Foreskin keratinocyte (primary cell): ENCODE measurements at places on chromosomes 2 and 18. TPM values are rescaled to one million over a fixed set of nuclear protein-coding genes. Genes with fewer than 3 reads are reported as not detected.
A peak's percentile ranks its signal among the peaks of the same experiment; 100 is the strongest.

GRCh38 chr2:10590742-10591141 lies 99.0 kb downstream of the NOL10 start:
- DNase-seq = no peak

DNA sequence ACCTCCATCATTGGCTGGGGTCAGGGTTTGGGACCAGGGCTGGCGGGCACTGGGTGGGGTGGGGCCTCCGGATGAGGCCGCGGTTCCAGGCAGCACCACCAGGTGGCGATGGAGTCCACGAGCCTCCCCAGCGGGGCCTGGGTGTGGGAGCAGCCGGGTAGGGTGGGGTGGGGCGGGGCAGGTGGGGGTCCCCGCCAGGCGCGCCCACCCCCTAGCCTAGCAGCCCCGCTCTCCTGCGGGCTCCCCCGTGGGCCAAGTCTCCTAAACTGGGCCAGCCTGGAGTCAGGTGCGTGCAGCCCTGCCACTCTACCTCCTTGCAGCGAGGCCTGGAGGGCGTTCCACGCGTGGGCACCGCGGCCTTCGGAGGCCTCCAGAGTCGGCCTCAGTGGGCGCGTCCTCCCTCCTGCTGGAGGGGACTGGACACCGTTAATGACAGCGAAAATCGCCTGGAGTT lies 187.5 kb downstream of the TWIST2 start:
- no peak for DNase-seq

- no peak for DNase-seq
Measured at GRCh38 chr2:220310451-220310861, 683.0 kb downstream of the SLC4A3 start.

- no peak for DNase-seq
Measured at GRCh38 chr2:31962757-31963361, 47.9 kb downstream of the MEMO1 start.

ATP6V1B1 gene
- 0.08 TPM in 1 of 2 replicates, not detected in the other for polyA plus RNA-seq

DNA sequence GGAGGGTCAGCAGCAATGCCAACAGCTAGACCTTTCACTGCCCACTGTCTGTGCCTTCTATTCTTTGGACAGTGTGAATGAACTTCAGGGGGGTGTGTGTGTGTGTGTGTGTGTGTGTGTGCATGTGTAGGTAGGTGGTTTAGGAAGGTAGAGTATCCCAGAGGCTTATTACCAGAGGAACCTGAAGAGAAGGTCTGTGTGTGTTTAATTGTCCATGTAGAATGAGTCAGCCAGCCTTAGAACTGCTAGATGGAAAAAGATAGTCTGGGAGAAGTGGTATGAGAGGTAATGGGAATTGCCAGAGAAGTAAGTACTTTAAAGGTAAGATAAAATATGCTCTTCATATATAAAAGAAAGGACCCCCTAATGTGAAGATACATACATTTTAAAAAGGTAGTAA lies 522.2 kb downstream of the PIK3C3 start:
- no peak for DNase-seq

DNA sequence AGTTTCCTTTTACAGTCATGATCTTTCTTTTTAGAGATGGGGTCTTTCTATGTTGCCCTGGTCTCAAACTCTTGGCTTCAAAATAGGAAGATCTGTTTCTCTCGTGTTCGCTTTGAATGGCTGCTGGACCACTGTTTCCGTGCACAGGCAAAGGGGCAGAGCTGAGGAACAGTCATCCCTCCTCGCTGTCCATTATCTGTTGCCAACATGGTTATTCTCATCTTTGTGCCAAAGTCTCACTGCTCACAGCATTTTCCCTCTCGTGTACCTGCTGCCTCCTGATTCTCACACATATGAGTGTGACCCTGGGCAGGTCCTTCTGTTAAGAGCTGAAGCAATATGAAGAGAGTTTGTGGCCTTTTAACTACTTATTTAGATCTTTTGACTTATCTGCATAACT lies 28.0 kb upstream of the CCNYL1 start:
- no peak for DNase-seq

GRCh38 chr2:74778381-74779264 lies 55.3 kb upstream of the HK2 start:
- no peak for DNase-seq

LTBP1 gene
- polyA plus RNA-seq = 0.82 and 2.1 TPM in 2 replicates

DNA sequence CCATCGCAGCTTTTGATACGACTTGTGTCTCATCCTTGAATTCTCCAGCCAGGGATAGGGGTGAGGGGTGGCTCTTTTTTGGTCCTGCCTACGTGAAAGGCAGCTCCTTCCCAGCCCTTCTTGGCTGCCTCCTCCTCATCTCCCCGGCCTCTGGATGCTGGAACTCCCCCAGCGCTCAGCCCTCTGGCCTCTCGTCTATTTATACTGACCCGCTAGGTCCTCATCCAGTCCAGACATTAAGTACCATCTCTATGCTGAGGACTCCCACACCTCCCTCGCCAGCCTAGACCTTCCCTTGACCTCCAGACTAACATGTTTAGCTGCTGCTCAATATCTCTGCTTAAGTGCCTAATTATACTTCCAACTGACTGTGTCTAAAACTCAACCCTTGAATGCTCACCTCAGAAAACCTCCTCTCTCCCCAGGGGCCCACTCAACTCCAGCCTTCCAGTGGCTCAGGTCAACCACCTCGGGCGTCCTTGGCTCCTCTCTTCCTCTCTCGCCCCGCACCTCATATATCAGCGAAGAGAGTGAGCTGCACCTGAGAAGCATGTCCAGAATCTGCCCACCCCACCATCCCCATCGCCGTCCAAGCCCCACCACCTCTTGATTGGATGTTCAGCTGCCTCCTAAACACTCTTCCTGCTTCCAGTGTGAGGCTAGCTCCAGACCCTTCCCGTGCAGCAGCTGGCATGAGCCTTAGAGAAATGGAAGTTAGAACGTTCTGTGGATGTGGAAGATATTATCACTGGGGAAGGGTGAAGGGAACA lies 34.8 kb downstream of the TOGARAM2 start:
- DNase-seq = no peak

- no peak for DNase-seq
Measured at GRCh38 chr2:129702416-129703176, 276.9 kb upstream of the RAB6C start.

CCDC178 gene
- not detected in 2 replicates for polyA plus RNA-seq

GRCh38 chr2:106165029-106165428 lies 29.1 kb downstream of the UXS1 start:
- no peak for DNase-seq

- no peak for DNase-seq
Measured at GRCh38 chr2:105754994-105755393, 10.3 kb downstream of the NCK2 start.

IL37 gene
- polyA plus RNA-seq = 0.43 and 0.57 TPM in 2 replicates

DNA sequence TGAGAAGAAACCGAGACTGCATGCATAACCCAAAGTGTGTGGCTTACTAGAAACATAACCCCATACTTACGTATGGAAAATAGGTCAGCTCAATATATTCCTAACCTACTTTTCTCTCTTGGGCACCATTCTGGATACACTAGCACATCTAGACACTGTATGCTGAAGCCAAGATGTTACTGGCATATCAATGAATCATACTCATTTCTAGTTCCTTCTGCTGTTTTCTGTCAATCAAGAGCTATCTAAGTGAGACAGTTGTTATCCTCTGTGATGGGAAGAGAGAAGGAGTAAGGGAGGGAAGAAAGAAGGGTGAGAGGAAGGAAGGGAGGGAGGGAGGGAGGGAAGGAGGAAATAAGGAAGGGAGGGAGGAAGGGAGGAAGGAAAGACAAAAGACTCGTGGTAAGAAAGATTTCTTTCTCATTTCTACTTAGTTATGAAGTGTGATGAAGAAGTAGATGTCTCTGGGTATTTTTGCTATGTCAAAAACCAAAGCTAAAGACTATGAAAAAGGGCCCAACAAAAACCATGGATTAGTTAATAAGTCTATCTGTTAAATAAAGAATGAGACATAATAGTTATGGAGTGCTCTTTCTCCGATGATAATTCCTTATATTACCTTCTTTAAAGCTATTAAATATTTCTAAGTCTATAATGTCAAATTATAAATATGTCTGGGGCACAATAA lies 248.4 kb downstream of the ZNF521 start:
- DNase-seq = no peak

DNA sequence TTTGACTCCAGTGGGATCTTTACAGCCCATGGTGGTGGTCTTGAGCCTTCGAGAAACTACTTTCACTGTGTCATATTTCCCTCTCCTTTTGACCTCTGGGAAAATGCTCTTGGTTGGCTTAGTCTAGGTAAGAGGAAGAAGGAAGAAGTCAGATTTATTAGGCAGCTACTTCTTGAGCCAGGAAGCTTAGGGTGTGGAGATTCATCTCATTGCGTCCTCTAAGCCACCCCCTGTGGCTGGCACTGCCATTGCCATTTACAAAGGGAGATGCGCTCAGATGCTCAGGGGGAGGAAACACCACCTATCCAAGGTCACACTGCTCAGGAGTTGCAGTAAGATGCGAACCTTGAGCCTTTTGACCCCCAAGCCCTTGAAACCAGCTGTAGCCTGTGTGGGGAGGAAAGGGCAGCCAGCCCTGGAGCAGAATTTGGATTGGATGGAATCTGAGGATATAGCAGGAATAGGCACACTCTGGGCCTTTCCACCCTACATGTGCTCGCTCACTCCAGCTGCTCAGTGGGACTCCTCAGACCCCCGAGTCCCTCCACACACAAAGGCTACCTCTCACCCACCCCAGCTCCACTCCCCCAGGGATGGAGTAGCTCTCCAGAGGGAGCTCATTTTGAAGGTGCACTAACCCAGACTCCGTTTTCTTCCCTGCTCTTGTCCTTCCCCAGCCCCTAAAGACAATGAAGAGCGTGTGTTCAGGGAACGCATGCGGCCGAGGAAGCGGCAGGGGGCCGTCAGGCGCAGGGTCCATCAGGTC lies 321.3 kb upstream of the EPAS1 start:
- no peak for DNase-seq

DNA sequence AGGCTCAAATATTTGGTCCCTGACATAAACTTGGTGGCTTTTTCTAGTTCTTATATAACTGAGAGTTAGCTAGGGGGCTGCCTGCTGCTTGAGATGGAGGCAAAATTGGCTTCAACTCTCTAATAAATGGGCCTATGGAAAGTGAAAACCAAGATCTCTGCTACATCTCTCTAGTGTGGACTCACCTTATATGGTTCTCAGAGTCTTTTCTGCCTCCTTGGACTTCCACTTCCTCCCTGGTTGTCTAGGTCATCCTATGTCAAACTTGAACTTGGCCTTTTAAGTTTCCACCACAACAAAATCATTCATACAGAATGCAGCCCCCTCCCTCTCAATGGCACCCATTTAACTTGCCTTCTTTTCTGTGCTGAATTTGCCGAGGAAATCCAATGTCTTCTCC lies 23.9 kb upstream of the ARHGAP25 start:
- no peak for DNase-seq

POLE4 gene
- polyA plus RNA-seq = 140 and 141 TPM in 2 replicates

DNA sequence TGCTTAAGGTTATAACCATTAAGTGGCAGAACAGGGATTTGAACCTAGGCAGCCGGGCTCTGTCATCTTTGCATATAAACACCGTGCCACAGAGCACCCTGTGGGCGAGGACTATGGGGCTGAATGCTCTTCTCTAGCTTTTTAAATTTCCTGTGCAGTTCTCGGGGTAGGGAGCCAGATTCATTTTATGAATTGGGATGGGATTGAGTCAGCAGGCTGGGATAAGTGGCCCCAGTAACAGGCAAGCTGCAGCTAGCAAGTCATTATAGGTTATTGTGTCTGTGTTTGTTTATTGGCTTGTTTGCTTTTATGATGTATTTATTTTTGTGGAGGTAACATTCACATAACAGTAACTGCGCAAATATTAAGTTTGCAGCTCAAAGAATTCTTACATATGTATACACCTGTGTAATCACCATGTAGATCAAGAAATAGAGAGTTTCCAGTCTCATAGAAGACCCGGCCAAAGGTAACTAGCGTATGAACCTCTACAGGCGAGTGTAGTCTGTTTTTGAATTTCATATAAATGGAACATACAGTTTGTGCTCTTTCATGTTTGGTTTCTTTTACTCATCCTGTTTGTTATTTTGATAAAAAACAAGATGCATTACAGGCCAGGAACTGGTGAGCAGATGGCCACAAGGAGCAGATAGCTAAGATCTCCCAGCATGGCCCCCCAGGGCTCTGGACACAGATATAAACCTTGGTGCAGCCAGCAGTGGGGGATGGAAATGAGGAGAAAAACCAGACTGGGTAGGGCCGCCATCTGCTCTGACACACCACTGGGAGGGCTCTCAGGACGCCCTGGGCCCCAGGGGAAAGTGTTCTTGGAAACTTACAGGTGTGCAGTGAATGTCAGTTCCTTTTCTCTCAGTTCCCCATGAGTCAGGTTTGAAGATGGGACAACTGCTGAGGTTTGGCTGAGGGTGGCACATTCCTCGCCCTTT lies 49.2 kb upstream of the GPR155 start:
- peak; percentile 64 for DNase-seq

GRCh38 chr18:58183226-58183625 lies 139.2 kb downstream of the NEDD4L start:
- DNase-seq = no peak

DNA sequence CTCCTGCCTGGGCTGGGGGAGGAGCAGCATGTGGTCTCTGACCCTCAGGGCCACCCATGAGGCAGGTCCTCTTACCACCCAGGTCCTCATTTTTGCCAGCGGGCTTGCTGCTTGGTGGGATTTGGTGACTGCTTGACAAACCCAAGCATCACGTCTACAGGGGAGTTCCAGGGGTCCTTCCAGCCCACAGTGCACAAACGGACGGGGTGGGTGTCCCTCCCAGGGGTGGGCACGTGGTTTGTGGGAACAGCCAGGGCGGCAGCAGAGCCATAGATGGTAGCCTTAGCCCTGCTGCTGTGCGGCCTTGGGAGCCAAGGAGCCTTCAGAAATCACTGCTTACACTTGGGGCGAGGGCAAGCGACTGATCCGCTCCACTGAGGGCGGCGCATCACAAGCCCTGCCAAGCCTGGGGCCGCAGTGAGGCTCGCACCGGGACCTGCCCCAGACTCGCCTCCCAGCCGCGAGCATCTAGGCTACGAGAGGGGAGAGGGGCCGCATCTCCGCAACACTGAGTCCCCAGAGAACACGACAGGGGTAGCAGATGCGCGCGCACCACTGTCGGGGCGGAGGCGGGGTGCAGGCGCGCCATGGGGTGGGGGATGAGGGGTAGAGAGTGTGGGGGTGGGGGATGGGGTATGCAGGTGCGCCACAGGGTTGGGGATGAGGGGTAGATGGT lies 36.9 kb downstream of the SNED1 start:
- no peak for DNase-seq

AGXT gene
- polyA plus RNA-seq = not detected in 2 replicates

DNA sequence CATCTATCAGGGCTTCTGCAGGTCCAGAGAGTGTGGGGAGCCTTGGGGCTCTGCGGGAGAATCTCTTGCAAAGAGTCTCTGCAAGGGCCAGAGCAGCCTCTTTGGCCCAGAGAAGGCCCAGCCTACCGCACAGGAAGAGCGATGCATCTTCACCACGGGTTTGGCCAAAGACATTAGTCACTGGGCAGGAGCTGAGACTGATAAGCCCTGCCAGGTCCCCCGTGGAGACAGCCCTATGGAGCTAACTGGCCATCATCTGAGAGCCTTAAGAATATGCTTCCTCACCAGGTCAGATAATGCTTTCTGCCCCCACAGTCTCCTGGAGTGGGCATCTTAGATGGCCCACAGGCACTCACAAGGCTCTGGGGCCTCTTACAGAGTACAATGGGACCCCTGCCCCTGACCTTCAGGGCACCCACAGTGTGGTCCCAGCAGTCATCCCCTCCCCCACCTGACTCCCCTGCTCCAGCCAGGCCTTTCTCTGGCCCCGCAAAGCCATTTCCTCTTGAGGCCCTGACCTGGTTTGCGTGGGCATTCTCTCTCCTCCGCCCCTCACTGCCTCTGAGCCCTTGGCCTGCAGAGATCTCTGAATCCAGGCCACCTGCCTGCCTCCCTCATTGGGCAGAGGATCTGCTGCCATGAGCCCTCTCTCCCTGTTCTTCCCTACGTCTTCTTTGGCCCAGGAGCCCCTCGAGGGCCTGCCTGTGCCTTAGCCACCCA lies 31.9 kb upstream of the MAPRE3 start:
- no peak for DNase-seq

- DNase-seq = peak; percentile 34
Measured at GRCh38 chr2:27807476-27807875, 36.0 kb downstream of the MRPL33 start.

FAM110C gene
- 5.7 and 6.0 TPM in 2 replicates for polyA plus RNA-seq
